GM13976 (cell line): ENCODE measurements at places on chromosomes 5 and 9.

- DNase-seq = no peak
These were observed 97.6 kb downstream of the FRMD3 start for GRCh38 chr9:83440641-83441040.

- no peak for DNase-seq
These were observed 40.5 kb downstream of the ALG2 start for GRCh38 chr9:99181206-99181605.

GRCh38 chr9:89593727-89594427 lies 10.9 kb upstream of the GADD45G start:
- DNase-seq = peak; percentile 79

GRCh38 chr9:5951686-5952211 lies 61.1 kb downstream of the MLANA start:
- no peak for DNase-seq

DNA sequence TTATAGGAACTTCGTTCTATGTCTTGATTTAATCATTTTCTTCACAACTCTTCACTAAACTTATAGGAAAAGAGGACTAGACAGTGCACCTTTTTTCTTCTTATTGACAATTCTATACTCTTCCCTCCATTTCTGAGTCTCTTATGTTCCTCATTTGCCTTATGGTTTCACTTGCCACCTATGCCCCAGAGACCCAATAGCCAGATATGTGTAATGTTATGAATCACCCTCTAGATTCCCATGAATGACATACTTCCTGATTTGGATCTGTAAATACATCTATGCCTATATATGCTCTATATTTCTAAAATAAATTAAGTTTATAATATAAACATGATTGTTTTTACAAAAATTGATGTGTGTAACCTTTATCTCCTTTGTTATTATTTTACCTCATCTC lies 514.1 kb upstream of the MEF2C start:
- DNase-seq = peak; percentile 9

GRCh38 chr5:145117285-145117684 lies 717.9 kb downstream of the PRELID2 start:
- DNase-seq = no peak

GRCh38 chr9:37324261-37324683 lies 98.2 kb upstream of the GRHPR start:
- DNase-seq = no peak

DNA sequence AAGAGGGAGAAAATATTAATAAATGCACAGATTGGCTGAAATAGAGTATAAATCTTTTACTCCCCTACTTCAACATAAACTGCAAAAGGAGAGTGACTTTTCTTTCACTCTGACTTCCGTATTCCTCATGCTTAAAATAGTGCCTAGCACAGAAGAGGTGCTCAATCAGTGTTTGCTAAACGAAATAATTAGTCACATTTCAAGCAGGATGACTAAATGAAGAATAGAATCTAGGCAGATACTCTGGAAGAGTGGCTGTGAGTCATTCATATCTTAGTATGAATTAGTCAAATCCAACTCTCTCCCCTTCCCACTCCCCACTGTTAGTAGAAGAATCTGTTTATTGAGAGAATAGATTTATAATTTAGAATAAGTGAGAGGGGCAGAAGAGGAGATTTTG lies 4.8 kb downstream of the CD274 start:
- DNase-seq = no peak

GRCh38 chr9:16628413-16628812 lies 242.1 kb downstream of the BNC2 start:
- DNase-seq = no peak

DNA sequence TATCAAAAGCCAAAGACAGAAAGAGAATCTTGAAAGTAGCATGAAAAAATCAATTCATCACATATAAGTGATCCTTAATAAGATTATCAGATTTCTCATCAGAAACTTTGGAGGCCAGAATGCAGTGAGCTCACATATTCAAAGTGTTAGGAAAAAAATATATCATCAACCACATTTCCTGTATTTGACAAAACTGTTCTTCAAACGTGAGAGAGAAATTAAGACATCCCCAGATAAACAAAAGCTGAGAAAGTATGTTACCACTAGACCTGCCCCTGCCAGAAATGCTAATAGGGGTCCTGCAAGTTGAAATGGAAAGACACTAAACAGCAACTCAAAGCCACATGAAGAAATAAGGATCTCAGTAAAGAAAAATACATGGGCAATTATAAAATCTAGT lies 29.9 kb downstream of the HACD4 start:
- DNase-seq = no peak

DNA sequence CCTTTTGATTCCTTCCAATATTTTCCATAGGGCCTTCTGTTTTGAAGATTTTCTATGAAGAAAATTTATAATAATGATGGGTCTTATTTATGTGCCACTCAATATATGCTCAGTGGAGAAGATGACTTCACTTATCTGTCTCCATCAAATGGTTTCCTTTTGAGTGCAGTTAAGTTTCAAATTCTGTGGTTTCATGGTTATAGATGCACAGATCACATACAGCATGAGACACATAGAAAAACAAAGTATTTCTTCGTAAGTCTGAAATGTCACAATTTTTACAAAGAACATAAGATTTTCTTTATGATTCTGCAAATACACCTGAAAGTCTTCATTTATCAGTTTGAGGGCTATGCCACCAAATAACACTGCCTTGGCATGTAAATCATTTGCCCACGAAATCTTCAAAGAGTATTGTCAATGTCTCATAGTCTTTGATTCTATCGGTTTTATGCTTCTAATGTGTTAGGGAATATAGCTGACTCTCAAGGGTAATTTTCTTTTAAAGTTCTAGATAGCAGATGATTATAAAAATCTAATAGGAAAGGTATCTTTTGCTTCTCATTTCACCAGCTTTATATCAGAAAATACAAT lies 14.1 kb downstream of the CFAP95 start:
- no peak for DNase-seq

GRCh38 chr9:112890106-112891081 lies at the start of gene SLC46A2:
Gene SLC46A2, minus strand, starts transcription at chr9:112890876. Its CDS starts 195 bp downstream, at chr9:112890681.
- DNase-seq = no peak

DNA sequence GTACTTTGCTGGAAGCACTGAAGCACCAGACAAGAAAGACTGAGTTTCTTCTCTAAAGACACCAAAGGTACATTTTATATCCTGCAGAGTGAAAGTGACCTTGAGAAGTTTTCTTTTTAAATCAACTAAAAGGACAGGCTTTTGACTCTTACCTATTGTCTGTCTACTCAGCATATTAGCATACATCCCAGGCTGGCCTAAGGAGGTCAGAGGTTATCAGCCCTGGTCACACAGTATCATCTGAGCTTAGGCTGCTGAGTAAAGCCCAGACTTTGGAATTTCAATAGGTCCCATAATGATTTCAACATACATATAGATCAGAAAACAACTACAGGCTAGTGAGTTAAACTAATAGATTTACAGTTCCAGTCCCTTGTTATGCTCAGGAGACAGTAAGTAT lies 10.1 kb upstream of the CDH9 start:
- no peak for DNase-seq

DNA sequence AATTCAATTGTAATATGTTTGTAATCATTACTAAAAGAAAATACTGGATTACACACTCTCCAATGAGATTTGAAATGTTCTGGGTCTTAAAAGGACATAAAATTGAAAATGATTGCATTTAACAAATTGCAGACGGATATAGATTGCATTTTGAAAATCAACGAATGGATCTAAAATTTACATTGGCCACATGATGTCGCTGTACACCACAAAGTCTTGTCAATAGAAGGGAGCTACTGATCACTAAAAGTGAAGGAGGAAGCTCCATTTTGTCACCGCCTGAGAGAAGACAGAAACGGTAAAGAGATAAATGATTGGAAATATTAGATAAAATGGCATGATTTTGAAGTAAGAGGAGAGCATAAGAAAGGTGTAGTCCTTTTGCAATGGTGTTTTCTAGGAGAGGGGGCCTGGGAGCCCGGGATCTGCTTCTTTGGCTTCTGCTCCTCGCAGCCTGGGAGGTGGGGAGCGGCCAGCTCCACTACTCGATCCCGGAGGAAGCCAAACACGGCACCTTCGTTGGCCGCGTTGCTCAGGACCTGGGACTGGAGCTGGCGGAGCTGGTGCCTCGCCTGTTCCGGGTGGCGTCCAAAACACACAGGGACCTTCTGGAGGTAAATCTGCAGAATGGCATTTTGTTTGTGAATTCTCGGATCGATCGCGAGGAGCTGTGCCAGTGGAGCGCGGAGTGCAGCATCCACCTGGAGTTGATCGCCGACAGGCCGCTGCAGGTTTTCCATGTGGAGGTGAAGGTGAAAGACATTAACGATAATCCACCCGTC lies at the start of gene PCDHA1:
PCDHA1 (plus strand) TSS at position 236 of the 782 bp plus-strand sequence.
- DNase-seq = no peak

- no peak for DNase-seq
These were observed 101.3 kb downstream of the FBXL7 start for GRCh38 chr5:15601274-15601673.

GRCh38 chr5:178068293-178068692 lies 45.0 kb upstream of the N4BP3 start:
- peak; percentile 31 for DNase-seq

GRCh38 chr9:90795084-90795483 lies 6.5 kb upstream of the SYK start:
- no peak for DNase-seq

DNA sequence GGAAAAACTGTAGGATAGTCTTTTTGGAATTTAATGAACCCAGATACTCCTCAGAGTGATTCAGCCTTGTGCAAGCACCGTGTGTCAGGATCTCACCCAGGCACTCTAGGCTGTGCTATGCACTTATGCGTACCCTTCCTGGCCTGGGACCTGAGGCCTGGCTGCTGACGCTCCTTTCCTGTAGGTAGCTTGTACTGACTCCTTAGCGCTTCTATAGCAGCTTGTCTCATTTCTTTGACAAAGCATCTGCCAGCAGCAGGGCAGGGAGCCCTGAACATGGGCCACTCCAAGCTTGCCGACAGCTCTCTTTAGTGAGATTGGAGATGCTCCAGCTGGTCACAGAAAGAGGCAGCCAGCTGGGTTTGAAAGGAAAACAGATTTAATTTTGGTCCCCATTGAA lies 147.3 kb downstream of the SGCD start:
- no peak for DNase-seq

DNA sequence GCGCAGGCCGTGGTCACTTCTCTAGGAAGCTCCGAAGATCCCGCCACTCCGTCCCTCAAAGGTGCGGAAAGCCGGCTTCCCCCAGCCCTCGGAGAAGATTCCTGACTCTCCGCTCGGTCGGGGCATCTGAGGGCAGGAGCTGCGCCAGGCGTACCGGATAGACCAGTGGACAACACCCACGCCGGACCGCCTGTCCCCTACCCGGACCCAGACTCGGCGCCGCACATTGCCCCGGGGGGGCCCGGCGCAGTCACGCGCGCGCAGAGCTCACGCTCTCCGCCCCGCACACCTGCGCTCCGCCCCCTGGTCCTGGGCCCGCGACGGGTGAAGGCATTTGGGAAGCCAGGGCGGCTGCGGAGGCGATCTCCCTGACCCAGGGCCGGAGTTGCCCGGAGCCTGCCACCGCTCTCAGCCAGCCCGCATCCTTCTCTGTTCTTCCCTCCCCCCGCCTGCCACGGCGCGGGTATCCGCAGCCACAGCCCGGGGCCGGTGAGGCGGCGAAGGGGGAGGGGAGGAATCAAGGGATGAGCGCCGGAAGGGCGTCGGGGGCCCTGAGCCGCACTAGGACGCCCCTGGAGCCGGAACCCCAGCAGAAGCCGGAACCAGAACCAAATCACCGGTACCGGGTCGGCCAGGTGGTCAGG lies 448 bp downstream of the RELL2 start:
- peak; percentile 53 for DNase-seq

GRCh38 chr9:7788772-7789171 lies 10.8 kb downstream of the DMAC1 start:
- DNase-seq = no peak

GRCh38 chr9:37408933-37409710 lies 13.4 kb upstream of the GRHPR start:
- peak; percentile 85 for DNase-seq

GRCh38 chr9:2663461-2664173 lies 42.0 kb downstream of the VLDLR start:
- no peak for DNase-seq

DNA sequence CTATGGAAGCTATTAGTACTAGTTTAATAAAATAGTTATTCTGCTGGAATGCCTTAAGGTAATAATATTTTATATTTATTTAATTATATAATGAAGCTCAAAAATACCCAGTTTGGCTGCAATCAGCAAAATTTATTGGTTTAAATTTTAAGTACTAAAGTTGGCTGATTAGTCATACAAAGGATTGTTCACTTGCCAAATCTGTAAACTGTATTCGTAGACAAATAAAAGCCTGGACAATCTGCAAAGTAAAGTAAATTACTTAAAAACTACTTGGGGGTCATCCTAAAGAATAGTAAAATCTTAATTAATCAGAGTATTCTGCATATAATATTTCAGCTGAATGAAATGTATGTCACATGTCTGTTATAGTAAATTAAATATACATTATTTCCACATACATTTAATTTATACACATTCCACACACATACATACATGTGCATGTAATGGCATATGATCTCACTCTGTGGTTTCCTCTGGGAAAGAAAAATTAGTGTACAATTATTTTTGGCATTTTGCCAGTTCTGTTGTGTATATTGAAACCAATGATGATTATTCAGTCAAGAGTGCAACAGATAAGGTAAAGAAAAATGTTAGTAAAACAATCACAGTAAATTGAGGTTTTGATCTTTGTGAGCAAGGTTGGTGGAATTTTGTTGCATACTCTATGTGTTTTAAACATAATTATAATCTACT lies 455.9 kb downstream of the CDH9 start:
- DNase-seq = no peak

- DNase-seq = no peak
These were observed 70.4 kb upstream of the IQGAP2 start for GRCh38 chr5:76332611-76333205.

DNA sequence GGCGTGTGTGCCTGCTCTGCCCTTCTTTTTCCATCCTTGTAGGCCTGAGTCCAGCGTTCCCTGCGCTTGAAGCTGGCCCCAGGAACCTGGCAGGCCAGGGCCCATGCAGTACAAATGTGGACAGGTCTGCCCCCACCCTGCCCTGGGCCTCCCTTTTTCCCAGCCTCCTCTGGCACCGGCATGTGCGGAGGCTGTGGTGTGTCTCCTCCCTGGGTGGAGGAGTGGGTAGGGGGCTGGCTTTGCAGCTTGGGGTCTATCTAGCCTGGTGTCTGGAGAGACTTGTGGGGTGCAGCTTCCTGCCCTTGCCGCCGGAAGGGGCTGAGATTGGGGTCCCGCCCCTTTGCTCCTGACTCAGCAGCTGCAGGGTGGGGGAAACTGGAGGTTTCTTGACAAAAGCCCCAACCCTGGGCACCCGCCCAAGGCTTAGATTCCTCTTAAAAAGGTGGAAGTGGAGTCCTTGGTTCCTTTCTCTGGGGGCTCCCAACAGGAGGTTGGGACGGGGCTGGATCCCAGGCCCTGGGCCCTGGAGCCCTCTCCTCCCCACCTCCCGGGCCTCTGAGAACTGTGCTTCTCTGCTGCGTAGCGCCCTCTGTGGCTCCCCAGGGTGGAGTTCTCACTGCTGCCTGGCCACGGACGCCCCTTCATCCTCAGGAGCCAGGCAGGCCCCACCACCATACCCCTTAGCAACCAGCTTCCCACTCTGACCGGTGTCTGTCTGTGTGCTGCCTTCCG lies 18.0 kb downstream of the RXRA start:
- no peak for DNase-seq

GRCh38 chr9:80644044-80644443 lies 1045.3 kb downstream of the TLE1 start:
- DNase-seq = no peak

GRCh38 chr5:171906066-171906570 lies 100.3 kb downstream of the FBXW11 start:
- no peak for DNase-seq

- DNase-seq = peak; percentile 57
These were observed 41.3 kb downstream of the ZNF366 start for GRCh38 chr5:72465601-72466563.
